ENCODE measurements at places on chromosomes 2 and 18.

DNA sequence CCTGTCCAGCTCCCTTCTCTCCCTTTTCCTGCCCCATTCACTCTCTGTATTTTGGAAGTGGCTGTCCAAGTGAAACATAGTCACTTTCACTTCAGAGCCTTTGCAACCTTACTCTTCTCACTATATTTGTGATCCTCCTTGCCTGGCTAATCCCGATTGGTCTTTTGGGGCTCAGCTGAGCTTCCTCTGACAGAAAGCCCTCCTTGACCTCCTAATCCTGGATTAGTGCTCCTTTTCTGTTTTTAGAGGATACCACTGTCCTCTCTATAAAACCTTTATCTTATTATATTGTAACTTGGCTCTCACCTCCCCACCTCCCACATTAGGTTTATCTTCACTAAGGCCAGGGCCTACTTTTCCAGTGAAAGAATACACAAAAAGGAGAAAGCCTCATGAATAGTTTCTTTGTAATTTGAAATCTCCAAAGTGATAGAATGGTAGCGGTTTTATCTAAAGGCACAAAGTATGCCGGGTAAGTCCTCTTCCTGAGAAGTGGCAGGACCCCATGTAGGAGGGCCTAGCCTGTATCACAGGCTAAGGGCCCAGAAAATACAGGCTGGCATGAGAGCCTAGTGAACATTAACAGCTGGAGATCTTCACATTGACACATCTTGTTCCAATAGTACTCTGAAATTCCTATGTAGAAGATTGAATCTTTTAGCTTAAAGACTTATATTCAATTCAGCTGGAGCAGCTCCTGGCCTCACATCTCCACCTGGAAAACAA lies 83.1 kb upstream of the GAREM1 start:
- DNase-seq: no peak

DNA sequence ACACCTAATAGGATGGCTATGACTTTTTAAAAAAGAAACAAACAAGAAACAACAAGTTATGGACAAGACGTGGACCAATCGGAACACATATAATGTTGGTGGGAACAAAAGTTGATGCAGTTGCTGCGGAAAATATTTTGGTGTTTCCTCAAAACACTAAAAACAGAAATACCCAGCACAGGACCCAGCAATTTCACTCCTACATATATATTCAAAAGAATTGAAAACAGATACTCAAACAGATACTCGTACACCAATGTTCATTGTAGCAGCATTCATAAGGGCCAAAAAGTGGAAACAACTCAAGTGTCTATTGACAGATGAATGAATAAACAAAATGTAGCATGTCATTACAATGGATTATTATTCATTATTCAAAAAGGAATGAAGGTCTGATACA lies 12.1 kb downstream of the CCDC141 start:
- DNase-seq: no peak

GRCh38 chr2:42918041-42918440 lies 125.7 kb upstream of the HAAO start:
- no peak for DNase-seq

DNA sequence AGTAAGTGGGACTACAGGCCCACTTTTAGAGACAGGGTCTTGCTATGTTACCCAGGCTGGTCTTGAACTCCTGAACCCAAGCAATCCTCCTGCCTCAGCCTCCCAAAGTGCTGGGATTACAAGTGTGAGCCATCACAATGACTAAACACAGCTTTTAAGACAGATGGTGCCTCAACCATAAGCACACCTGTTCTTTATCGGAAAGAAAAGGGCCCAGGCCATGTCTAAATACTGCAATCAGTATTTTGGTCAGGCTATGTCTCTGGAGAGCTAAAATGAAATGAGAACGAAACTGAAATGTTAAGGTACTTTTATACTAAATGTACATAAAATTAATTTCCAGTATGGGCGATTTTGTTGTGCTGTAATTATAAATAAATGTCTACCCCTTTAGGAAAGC lies 69.5 kb upstream of the SPTBN1 start:
- no peak for DNase-seq

DNA sequence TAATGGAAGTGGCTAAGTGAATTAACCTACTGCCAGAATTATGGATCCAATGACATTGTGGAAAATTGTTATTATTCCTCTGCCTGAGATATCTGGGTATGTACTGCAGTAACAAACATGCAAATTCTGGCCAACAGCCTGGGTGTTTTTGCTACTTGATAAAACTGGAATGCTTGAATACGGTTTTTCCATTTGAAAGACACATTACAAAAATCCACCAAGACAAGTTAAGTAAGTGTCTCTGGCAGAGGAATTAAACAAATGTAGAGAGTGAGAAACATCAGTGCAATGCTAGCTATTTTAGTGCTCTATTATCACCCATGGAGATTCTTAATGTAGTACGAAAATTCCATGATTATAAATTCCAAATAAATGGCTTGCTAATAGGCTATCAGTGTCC lies 312.4 kb upstream of the MEIS1 start:
- DNase-seq: no peak
